ENCODE measurements at places on chromosomes 5 and 9. TPM values are rescaled to one million over a fixed set of nuclear protein-coding genes. Genes with fewer than 3 reads are reported as not detected.

Gene ORM2
- not detected for total RNA-seq

Gene SLC4A9
- total RNA-seq, result not detected

Gene SIL1
- total RNA-seq, result 54.9 TPM

- no peak for DNase-seq
Observed at GRCh38 chr5:175131432-175131831, 312.6 kb downstream of the DRD1 start.

GRCh38 chr5:10648806-10649665 is 85.2 kb downstream of the ANKRD33B start:
- no peak for DNase-seq

DNA sequence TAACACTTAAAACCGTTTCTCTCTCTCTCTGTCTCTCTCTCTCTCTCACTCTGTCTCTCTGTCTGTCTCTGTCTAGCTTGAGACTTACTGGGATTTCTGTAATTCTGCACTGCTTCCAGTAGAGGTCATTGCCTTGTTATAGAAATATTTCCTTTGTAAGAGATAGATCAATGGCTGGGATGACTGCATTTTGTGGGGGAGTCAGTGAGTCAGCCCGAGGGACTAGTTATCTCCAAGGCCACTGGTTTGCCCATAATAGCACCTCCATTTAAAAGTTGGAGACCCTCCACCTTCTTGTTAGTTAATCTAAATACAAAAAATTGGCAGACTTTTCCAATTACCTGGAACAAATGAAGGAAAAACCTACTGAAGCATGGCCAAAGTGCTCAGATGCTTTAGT is 547.2 kb downstream of the LRRC70 start:
- DNase-seq, result peak; percentile 19

GRCh38 chr5:143355710-143356109 is 47.8 kb downstream of the NR3C1 start:
- peak; percentile 91 for DNase-seq

DNA sequence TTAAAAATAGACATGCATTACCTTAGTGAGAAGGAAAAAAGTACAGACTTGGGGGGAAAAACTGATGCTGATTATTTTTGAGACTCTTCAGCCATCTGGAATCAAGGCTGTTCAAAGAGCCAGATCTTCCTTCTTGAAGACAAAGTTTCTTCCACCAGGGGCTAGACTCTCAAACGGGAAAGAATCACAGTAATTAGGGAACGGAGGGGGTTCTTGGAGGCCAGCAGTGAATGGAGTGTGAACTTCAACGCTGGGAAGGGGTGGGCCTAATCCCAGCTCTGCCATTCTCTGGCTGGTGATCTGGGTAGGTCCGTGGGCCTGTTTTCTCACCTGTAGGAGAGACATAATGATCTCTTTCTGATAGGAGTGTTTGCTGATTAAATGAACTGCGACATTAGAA is 21.1 kb upstream of the LHX2 start:
- no peak for DNase-seq

DNA sequence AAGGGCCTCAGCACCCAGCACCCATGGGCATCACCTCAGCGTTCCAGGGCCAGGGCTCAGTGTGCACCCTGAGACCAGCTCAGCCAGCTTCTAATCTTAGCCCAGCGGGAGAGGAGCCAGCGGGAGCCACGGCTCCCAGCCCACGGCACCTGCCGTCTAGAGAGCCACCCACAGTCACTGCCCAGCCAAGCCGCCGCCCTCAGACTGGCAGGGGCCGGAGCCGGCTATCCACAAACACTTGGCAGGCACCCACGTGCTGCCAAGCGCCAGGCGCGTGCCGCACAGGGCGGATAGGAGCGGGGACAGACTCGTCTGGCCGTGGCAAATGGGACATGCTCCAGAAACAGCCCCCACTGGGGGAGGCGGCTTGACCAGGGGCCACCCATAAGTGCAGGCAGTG is 18.6 kb downstream of the BRD3 start:
- DNase-seq, result no peak

- no peak for DNase-seq
Observed at GRCh38 chr5:158292981-158293380, 434.0 kb upstream of the CLINT1 start.

DNA sequence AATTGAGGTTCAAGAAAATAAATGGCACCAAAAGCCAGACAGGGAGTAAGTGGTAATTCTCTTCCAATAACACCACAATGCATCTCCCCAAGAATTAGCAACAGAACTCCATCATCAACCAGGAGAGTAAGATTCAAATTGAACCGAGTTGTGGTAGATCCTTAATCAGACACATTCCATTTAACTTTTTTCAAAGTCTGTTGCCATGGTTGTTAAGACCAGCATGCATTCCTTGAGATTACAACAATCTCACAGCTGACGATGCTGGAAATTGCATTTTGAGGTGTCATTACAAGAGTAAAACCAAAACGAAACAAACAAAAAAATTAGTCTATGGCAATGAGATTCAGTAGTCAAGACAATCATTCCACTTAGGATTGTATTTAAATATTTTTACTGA is 78.9 kb upstream of the ZNF462 start:
- no peak for DNase-seq

DNA sequence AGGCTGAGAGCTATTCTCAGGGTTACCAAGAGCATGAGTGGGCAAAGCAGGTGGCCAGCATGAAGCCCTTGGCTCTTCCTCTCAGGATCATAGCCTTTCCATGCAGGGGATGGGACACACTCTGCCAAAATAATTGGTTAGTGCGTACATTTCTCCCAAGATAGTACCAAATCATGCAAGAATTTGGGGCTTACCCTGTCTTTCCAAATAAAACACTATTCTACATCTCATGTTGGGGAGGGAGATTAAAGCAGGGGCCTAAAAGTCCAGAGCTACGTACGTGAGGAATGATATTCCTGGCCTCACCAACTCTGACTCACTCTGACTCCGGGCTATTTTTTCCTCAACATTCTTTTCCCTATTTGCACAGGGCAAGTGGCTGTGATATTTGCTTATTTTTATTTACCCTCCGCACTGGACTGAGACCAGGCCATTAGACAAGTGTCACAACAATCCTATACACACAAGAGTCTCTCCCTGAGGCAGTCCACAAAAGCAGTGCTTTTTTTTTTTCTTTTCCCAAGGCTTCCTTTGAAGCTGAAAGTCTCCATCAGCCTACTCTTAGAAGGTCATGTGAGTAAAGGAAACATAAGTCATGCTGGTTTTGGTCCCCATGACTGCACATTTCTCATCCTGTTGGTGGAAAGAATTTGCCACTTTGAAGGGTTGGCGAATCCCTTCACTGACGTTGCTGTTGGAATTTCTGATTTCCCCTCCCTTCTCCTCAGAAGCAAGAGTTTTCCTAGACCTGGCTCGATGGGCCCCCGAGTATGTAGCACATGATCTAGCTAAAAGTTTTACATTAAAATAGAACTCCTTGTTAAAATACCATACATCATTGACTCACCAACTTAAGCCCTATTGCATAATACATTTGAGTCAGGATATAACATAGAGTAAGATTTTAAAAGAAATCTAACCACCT is 40.0 kb downstream of the TMEM252 start:
- peak; percentile 88 for DNase-seq

- peak; percentile 79 for DNase-seq
Observed at GRCh38 chr5:55226027-55226933, 835 bp downstream of the MCIDAS start.

GRCh38 chr9:123127512-123128075 is 94.1 kb downstream of the GPR21 start:
- DNase-seq, result no peak

GRCh38 chr5:96997265-96997859 is 61.5 kb downstream of the LNPEP start:
- peak; percentile 40 for DNase-seq

DNA sequence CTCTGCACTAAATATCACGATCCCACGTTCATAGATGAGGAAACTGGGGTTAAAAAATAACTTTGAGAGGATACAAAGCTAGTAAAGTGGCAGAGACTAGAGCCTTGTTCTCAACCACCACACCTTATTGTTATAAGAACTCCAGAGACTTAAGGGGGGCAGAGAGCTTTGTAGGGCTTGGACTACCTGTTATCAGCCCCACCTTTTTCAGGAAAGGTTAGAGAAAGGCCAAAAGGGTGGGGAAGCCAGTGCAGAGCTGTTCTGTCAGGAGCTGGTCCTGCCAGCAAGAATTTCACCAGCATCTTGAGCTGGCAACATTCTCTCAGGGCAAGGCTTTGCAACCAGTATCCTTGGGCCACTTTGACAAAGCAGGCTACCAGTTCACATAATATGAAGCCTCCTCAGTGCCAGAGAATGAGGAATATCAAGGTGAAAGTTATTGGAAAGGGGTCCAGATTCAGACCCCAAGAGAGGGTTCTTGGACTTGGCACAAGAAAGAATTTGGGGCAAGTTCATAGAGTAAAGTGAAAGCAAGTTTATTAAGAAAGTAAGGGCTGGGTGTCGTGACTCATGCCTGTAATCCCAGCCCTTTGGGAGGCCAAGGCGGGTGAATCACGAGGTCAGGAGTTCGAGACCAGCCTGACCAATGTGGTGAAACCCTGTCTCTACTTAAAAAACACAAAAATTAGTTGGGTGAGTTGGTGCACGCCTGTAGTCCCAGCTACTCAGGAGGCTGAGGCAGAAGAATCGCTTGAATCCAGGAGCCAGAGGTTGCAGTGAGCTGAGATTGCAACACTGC is 66.2 kb upstream of the CLINT1 start:
- DNase-seq, result no peak

DNA sequence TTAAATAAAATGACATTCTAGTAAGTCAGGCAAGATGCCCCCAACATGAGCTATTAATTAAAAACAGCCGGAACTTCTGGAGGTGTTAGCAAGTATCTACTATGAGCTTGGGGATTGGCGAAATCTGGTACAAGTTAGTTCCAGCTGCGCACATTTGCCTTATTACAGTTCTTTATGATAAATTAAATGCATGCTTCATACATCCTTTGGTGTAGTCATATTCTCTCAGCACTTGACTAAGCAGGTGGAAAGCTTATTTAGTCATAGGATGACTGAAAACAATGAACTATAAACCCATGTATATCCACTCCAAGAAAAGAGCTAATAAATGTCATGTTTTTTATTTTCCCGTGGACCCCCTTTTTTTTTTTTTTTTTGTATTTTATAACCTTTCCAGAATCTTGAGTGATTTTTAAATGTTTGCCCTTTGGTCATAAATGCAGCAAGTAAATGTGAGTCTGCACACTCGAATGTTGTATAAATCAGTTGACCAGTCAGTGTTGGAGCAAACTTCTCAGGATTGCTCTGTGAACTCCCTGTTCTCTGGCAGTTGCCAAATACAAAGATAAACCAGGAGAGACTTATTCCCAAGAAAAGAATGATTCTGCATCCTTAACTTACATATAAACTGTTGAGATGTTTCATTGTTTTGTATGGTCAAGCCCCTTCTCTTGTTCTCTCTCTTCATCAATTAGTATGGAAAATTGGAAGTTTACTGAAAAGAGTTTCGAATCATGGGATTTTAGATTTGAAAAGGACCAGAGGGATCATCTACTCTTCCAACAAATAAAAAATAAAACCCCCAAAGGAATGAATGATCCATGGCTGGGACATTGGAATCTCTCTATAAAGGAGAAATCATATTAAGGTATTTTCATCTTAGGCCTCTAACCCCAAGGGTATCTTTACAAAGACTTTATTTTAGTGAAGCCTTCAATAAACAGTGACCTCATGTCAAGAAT is 38.3 kb downstream of the PIK3R1 start:
- no peak for DNase-seq

Measured in NCI-H460 (cell line).